Airway epithelial cell (primary cell): ENCODE measurements at places on chromosomes 4 and X. TPM values are rescaled to one million over a fixed set of nuclear protein-coding genes. Genes with fewer than 3 reads are reported as not detected.

The TLR7 gene
- total RNA-seq, result not detected in 2 replicates

The PRR32 gene
- not detected in 2 replicates for total RNA-seq

The UBQLN2 gene
- 14.9 and 26.5 TPM in 2 replicates for total RNA-seq

The FRMPD3 gene
- total RNA-seq, result under 0.01 TPM in 1 of 2 replicates, not detected in the other

The STARD8 gene
- total RNA-seq, result 0.07 TPM in 1 of 2 replicates, not detected in the other

The S100G gene
- total RNA-seq, result not detected in 2 replicates

The PAGE1 gene
- total RNA-seq, result not detected in 2 replicates

The RAB28 gene
- total RNA-seq, result 12.3 and 12.5 TPM in 2 replicates

The OTUD6A gene
- total RNA-seq, result not detected in 2 replicates

The TCP11X2 gene
- total RNA-seq, result not detected in 2 replicates

The XG gene
- 5.1 and 6.6 TPM in 2 replicates for total RNA-seq

The GNRHR gene
- total RNA-seq, result 0.07 TPM in 1 of 2 replicates, not detected in the other

The PRRG3 gene
- not detected in 2 replicates for total RNA-seq

The MAGEA12 gene
- not detected in 2 replicates for total RNA-seq

The SYTL5 gene
- total RNA-seq, result 2.7 and 3.4 TPM in 2 replicates

The CFAP47 gene
- total RNA-seq, result not detected in 2 replicates

The WAS gene
- total RNA-seq, result 0.14 and 0.21 TPM in 2 replicates

The FHDC1 gene
- 3.6 and 6.3 TPM in 2 replicates for total RNA-seq

The TMSB15B gene
- 6.6 and 13.5 TPM in 2 replicates for total RNA-seq

The SPANXB1 gene
- not detected in 2 replicates for total RNA-seq

The SYTL4 gene
- 1.5 and 3.5 TPM in 2 replicates for total RNA-seq

The TNIP2 gene
- total RNA-seq, result 39.5 and 48.8 TPM in 2 replicates

The GRIA3 gene
- total RNA-seq, result 0.21 and 0.28 TPM in 2 replicates

The NUP62CL gene
- total RNA-seq, result 2.0 and 3.5 TPM in 2 replicates

The SH3D19 gene
- 29.1 and 39.3 TPM in 2 replicates for total RNA-seq

The NHS gene
- total RNA-seq, result 2.6 and 3.6 TPM in 2 replicates
